ENCODE measurements at places on chromosomes 1 and 21. TPM values are rescaled to one million over a fixed set of nuclear protein-coding genes. Genes with fewer than 3 reads are reported as not detected.

DNA sequence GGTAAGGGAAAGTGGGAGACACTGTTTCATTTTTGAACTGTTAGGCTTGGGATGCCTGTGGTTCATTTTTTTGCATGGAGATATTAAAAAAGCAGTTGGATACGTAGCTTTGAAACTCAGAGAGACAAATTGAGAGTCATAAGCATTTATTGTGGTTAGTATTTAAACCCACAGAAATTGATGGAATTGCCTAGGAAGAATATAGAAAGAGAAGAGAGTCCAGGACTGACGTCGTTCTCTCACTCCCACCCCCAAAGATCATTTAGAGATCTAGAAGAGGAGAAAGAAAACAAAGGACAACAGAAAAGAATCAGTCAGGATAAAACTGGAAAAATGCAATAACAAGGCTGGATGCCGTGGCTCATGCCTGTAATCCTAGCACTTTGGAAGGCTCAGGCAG lies 73.2 kb upstream of the BMP8A start:
- DNase-seq, result no peak

GRCh38 chr1:207925210-207925609 lies 14.3 kb upstream of the CD34 start:
- no peak for DNase-seq

- DNase-seq, result no peak
Measured at GRCh38 chr1:174713796-174714195, 266.0 kb downstream of the GPR52 start.

DNA sequence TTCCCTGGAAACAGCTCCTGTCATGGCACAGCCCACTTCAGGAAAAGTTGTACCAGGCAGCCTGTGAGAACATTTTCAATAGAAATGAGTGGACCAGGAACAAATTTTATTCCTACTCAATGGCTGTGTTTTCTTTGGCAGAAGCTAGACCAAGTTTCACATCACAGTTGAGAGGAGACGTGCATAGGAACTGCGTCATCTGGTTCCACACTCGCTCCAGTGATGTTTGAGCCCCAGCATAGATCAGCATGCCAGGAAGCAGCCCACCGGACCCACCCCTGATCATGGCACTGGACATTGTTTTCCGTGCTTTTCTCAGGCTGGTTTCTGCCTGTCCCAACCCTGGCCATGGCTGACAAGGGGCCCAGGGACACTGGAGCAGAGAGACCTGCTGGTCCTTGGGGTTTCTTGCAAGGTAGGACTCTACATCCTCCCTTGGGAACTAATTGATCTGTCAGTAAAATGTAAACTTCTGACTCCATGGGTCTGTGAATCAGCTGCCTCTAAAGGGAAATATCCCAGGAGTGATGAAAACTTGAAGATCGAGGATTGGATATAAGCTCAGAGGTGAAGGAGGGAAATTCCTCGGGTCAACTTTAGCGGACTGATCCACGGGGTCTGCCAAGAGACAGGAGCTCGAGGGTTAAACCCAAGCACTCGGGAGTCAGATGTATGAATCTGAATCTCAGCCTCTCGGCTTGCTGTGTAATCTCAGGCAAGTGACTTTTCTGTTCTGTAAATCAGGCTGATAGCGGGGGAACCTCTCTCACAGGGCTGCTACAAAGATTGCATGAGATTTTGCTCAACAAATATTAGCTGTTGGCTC lies 35.7 kb downstream of the NEK2 start:
- DNase-seq, result peak; percentile 38

DNA sequence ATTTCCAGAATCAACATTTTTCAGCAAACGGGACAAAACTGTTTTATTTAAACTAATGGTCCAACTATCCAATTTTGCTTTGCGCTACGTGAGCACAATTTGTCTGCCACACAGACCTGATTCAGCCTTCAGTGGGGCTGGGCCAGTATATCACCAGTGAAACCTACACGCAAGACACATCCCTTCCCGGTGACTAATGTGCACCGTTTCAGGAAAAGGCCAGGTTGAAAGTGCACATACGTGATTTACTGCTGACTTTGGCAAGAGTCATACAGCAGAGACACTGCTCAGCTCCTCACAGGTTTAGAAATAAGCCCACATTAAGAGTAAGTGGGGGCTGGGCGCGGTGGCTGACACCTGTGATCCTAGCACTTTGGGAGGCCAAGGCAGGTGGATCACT lies 5.1 kb upstream of the TMEM51 start:
- no peak for DNase-seq

DNA sequence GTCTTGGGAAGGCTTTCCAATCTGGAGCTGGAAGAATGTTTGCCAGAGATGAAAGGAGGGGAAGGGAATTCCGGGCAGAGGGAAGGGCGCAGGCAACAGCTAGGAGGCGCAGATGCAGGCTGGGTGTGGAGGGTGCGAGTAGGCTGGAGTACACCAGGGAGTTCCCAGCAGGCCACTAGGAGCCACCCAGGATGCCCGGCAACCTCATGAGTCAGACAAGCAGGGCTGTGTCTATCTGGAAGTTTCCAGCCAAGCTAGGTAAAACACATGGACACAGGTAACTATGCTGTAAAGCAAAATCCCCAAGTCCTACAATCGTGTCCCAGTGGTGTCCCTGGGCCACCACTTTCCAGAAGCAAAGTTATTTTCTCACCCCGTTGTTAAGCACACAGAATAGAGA lies 990 bp upstream of the NBL1 start:
- peak; percentile 85 for DNase-seq

- DNase-seq, result no peak
Measured at GRCh38 chr1:161779393-161779792, 13.3 kb downstream of the ATF6 start.

Gene OPRD1
- not detected for polyA plus RNA-seq

Gene HHAT
- polyA plus RNA-seq, result 3.8 TPM
